CD4-positive, alpha-beta T cell treated with Interleukin-15 for 4 hours (primary cell): ENCODE measurements at places on chromosomes 6 and 20.

DNA sequence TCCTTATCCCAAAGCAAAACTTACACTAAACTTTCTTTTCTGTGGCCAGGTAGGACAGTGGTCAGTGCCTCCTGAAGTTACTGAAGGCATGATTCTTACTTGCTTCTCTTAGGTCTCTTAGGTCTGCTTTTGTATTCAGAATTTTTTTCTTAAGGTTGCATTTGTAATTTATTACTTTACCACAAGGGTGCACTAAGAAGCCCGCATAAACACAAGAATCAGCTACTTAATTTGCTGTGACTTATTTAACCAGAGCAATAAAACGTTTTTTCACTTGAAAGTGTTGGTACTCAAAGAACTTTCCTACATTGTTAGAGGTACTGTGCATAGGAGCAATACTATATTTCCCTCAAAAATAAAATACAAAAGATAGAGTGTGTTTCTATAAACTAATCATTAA, 75.4 kb upstream of the LAMA2 start:
- DNase-seq, result no peak

DNA sequence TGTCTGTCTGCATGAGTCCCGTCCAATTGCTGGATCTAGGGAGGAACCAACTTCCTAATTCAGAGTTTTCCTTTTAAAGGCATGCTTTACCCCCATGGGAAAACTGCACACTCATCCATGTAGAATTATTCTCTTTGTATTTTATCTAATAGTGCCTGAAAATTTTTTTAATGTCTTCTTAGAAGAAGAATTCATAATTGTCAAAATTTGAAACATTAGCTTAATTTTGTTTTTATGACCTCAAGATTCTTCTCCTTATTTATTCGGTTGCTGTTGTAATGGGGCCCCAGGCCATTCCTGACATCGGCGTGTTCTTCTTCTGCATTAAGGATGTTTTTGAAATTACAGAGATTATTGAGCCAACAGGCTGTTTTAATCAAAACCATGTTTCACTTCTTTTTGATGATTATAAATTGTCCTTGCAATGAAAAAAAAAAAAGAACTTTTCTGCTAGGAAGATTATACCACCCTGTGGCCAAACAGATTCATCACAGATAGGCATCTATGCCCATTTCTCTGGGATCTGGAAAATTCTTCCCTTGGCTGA, 100.3 kb downstream of the ZNF217 start:
- DNase-seq, result no peak

- no peak for DNase-seq
Measured at GRCh38 chr6:16653226-16653625, 108.0 kb downstream of the ATXN1 start.

GRCh38 chr6:169846286-169847056, 95.0 kb downstream of the ERMARD start:
- no peak for DNase-seq

DNA sequence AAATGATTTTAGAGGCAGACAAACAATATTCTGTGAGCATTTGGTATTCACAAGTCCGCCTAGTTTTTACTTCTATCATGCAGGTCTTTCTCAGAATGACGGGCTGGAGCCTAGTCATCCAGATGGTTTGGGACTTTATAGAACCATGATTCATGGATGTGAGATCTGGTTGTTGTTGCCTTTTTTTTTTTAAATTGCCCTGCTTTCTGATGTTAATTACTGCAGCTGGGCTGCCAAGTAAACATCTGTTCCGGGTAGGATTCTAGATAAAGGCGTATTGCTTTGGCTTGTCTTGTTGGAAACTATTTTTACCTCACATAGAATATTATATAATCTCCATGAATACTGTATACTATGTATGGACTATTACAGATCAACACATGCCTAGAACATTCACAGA, 58.1 kb downstream of the RNF217 start:
- DNase-seq, result no peak

- DNase-seq, result no peak
Measured at GRCh38 chr6:116518621-116519368, 7.4 kb downstream of the CALHM5 start.

- no peak for DNase-seq
Measured at GRCh38 chr6:39790772-39791171, 1.4 kb upstream of the DAAM2 start.

DNA sequence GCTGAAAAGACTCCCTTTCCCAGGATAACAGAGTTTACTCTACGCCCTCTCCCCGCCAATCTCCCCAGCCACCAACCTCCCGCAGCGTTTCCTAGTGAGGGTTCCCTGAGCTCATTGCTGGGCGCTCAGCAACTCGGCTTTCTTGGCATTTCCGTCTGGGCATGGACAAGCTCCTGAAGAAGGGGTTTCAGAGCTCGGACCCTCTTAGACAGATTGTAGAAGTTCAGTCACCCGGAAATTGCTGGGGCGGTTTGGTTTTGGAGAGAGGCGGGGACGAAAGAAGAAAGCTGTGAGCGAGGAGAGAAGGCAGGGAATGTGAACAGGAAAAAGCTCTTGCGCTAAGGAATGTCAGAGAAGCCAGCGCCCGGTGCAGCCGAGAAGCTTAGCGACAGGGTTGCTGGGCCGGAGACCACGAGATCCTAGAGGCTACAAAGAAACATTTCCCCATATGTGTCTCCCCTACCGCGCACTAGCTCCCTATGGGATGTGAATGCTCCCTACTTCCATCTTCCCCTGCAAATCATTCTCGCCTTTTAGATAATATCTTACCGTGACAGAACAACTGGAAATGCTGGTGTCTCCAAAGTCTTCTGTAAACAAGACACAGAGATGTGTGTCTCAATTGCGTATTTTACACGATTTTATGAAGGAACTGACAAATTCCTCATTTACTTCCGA, 15.8 kb downstream of the POM121L2 start:
- no peak for DNase-seq

DNA sequence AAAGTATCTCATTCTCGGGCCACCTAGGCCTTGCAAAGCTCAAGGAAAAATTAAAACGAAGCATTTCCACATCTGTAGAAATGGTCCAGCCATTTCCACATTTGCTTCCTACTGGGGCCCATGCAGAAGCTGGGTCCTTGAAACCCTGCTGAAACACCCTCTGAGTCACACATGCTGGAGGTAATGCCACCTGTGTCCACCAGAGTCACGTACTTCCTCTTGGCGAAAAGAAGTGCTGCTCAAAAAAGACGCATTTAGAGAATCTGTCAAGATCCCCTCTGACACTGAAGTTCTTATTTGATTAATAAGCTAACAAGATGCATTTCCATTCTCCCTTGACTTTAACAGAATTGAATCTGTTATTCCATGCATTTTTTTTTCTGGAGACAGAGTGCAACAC, 423.2 kb downstream of the PREX1 start:
- no peak for DNase-seq

DNA sequence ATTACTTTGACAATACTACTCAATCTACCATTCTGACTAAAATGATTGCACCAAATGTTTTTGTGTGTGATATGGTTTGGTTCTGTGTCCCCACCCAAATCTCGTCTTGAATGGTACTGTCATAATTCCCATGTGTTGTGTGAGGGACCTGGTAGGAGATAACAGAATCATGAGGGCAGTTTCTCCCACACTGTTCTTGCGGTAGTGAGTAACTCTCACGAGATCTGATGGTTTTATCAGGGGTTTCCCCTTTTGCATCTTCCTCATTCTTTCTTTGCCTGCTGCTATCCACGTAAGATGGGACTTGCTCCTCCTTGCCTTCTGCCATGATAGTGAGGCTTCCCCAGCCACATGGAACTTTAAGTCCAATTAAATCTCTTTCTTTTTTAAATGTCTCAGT, 20.8 kb downstream of the SYCP2 start:
- DNase-seq, result no peak

GRCh38 chr6:15378866-15379265, 133.0 kb downstream of the JARID2 start:
- no peak for DNase-seq

DNA sequence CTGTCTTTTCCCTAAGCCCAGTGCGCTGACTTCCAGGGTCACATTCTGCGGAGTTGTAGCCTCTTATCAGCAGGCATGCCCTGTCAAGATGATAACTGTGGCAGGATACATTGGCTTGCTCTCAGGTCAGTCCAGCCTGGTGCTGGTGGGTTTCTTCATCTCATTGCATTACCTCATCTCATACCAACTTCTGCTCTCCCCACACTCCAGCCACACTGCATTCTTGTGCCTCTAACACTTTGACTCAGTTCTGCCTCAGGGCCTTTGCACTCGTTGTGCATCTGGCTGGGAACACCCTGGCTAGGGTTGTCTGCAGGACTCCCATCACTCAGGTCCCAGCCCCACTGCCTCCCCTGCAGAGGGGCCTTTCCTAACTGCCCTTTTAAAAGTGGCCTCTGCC, 110.3 kb upstream of the BACH2 start:
- no peak for DNase-seq

- no peak for DNase-seq
Measured at GRCh38 chr20:51423290-51423667, 119.2 kb downstream of the NFATC2 start.

GRCh38 chr20:62980970-62981369, 25.8 kb downstream of the BHLHE23 start:
- peak; percentile 15 for DNase-seq

- DNase-seq, result no peak
Measured at GRCh38 chr6:66897576-66897975, 1190.5 kb upstream of the EYS start.

DNA sequence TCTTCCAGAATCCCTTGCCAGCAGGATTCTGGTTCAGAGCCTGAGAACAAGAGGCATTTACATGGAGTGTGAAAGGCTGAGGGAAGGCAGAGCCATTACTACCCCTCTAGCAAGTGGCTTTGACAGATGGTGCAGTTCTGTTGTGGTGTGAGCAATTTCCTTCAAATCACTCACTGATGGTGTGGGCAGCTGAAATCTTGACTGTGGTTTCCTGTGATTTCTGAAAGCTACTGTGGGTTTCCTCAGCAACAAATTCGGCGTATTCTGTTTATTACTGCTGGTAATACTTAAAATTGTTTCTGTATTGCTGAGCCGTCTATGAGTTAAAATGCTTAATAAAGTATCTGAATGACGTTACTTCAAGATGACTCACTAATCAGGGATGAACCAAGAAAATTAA, 181.5 kb upstream of the TCF21 start:
- peak; percentile 25 for DNase-seq

- DNase-seq, result peak; percentile 37
Measured at GRCh38 chr20:63056236-63057170, 49.7 kb upstream of the BHLHE23 start.

DNA sequence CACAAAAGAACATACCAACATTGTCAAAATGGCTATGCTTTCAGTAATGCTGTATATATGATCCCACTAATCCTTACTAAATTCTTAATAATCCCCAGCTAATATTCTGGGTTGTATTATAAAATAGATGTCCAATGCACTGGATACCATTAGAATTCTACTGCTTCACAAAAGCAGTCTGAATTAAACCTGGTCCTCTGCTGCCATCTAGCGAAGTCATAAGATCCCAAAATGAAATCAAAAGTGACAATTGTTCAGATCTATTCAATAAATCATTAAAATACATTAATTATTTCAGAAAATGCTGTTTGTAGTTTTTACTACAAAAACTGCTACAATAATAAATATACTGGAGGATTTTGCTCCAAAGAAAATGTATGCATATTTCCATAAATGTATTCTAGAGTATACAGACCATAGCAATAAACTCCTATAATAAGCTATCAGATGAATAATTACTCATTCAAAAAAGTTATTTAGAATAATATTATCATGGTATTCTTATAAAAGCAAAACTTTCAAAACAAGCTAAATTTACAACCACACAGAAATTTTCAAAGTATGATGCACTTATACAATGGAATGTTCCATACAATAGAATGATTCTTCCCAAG, 92.6 kb downstream of the RNGTT start:
- DNase-seq, result peak; percentile 60

DNA sequence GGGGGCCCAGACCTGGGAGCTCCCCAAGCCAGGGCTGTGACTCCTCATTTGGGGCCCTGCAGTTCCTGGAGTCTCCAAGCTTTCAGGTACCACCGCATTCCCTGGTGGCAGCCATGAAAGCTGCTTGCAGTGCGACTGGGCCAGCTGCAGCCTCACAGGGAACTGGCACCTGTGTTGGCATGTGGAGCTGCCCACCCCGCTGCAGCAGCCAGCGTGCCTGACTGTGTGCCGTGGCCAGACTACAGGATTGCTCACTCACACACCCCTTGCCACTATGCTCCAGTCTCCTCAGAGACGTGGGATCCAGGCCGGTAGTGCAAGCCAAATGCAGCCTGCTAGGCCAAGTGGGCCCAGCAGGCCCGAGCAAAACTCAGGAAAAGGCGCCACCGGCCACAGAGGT, 450.7 kb downstream of the COL12A1 start:
- DNase-seq, result no peak

DNA sequence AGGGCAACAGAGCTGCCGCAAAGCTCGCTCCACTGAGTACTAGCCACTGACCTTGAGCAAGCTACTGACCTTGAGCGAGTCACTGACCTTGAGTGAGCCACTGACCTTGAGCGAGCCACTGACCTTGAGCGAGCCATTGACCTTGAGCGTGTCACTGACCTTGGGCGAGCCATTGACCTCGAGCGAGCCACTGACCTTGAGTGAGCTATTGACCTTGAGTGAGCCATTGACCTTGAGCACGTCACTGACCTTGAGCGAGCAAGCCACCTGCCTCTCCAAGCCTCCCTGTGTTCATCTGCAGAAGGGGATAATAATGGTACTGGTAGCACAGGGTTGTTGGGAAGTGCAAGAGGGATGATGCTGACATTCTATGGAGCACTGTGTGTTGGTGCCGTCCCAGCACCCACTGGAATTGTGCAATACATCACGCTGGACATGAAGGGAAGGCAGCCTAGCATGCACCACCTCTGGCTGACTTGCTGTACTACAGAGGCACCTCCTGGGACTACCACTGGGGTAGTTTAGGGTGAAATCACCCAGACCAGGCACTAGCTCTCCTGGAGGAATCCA, 60.2 kb downstream of the CTCFL start:
- DNase-seq, result no peak

DNA sequence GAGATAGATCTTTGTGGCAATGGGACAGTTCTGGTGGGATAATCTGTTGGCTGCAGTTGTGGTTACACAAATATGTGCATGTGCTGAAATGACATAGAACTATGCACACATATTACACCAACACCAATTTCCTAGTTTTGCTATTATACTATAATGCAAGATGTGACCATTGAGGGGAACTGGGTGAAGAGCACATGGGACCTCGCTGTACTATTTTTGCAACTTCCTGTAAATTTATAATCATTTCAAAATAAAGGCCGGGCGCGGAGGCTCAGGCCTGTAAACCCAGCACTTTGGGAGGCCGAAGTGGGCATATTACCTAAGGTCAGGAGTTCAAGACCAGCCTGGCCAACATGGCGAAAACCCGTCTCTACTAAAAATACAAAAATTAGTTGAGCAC, 8.7 kb downstream of the ARMC12 start:
- no peak for DNase-seq

- no peak for DNase-seq
Measured at GRCh38 chr6:81228912-81229555, 523.4 kb downstream of the TENT5A start.
